ENCODE measurements at places on chromosomes 1 and 21.

DNA sequence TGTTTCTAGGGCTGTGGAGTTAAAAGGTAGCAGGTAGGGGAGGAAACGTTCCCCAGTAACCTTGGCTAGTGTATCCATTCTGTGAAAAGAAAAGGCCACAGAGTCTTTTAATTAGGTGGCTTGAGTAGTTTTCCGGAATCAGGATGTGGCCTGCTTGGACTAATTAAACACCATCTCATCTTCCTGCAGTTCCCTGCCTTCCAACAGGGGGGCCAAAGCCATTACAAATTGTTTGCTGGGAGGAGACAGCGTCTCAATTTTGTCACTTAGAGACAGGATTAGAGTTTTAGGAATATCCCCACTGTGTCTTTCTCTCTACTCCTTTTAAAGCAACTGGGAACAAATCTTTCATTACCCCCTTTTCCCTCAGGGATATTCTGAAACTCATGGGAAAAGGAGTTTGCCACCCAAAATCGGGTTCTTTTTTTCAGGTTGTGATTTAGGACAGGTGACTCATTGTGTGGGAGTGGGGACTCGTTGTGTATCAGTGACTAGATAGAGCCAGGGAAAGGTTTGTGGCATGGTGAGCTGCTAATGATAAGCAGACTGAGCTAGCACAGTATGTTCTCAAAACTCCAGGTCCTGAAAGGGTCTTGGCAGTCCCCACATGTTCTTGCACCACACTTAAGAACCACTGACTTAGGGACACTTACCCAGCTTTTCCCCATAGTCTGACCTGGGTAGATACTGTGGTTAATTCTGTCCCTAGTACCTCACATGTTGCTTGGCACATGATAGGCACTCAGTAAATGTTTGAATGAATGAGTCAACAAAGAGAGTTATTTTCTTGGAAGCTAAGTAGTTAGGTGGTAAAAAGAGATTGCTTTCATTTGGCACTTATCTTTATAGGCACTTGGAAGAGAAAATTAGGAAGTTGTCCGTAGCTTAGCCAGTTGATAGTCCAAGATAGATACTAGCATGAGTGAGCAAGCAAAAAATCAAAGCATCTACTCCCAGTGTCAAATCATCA lies 22.5 kb downstream of the INTS3 start:
- no peak for DNase-seq

GRCh38 chr1:202279806-202280205 lies 61.9 kb downstream of the UBE2T start:
- DNase-seq: no peak

GRCh38 chr21:35145626-35146233 lies 96.6 kb upstream of the RUNX1 start:
- DNase-seq: no peak

DNA sequence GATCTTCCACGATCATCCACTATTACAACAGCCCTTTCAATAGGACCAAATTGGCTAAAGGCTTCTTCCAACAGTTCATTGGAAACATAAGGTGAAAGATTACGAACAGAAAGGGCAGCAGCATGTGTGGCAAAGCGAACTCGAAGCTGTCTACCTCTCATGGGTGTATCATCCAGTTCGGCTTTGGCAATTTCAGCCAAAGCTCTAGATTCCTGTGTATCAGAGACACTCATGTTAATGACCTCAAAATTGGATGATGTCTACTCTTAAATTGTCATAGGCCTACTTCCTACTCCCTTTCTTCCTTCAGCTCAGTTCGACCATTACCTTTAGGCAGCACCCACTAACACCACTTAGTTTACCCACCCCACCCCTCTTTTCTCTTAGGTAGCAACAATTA lies 2.2 kb downstream of the SFPQ start:
- DNase-seq: no peak

- DNase-seq: no peak
Measured at GRCh38 chr1:247456021-247456420, 1.9 kb downstream of the OR2B11 start.

GRCh38 chr1:12457771-12458170 lies 160.2 kb downstream of the DHRS3 start:
- no peak for DNase-seq

DNA sequence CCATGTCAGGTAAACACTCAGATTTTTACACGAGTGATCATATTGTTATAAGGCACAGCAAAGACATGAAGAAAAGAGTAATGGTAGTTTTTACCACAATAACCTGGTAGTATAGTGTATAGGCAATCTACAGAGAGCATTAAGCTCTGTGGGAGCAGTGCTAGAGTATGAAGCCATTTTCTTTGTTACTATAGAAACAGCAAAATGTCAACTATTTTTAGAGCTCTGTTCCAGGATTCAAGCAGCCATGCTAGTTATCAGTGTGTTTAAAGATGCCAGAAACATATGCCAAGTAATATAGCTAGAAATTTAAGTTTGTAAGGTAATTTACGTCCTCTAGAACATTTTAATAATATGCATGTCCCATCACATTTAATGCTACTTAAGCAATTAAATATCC lies 77.6 kb upstream of the RGS18 start:
- DNase-seq: no peak

DNA sequence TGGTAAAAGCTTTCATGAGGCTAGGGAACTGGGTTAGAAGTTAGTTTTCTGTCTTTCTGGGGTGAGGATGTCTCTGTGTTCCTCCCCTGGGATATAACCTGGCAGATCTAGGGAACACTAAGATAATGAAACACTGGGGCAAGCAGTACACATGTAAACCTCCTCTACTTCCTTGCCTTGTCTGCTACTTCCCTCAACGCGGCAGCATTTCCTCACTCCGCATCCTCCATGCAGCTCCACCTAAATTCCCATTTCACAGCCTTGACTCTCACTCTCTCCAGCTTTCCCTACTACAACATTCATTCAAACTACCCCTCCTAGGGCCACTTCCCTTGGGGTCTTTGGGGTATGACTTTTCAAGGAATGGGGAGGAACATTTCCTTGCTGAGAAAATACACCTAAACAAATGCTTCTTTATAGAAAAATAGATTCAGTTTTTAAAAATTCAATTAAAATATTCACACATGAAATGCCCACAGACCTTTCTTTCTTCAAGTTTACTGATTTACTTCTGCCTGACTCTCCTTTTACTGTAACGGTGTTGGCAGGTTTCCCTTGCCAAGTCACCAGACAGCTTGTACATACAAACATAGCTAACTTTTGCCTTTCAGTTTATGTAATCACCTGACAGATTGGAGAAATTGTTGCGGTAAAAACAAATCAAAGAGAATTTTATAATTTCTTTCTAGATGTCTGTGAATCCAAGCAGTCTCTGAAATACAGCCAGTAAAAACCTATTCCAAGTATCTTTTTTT lies 90.1 kb downstream of the TNFSF18 start:
- DNase-seq: no peak

DNA sequence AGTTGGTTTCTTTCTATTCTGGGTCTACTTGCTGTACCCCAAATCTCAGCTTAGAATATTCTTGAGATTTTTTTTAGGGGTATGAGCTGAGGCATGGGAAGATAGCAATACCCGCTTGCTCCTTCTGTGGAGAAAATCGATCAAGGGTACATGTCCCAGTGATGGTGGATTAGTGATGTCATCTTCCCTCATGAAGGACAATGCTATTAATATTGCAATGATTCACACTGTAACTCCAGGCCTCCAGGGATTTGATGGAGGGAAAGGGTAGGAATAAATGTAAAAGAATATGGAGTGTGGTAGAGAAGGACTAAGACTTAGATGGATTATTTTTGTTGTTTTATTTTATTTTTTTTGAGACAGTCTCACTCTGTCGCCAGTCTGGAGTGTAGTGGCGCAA lies 47.4 kb downstream of the XCL1 start:
- DNase-seq: no peak

DNA sequence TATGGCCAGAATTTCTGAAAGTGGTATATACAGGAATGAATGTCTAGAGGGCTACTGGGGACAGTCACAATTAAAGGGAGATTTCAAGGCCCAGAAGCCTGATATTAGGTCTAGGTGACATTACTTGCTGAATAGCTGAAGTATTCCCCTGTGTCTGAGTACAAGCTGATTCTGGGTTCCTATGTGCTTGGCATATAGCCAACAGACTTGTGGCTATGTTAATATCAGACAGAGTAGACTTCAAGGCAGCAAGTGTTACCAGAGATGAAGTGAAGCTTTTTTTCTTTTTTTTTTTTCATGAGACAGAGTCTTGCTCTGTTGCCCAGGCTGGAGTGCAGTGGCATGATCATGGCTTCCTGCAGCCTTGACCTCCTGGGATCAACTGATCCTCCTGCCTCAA lies 8.3 kb downstream of the TTC4 start:
- no peak for DNase-seq

- no peak for DNase-seq
Measured at GRCh38 chr1:49394200-49394599, 617.5 kb upstream of the BEND5 start.

- DNase-seq: no peak
Measured at GRCh38 chr1:75632350-75632949, 21.5 kb upstream of the SLC44A5 start.

DNA sequence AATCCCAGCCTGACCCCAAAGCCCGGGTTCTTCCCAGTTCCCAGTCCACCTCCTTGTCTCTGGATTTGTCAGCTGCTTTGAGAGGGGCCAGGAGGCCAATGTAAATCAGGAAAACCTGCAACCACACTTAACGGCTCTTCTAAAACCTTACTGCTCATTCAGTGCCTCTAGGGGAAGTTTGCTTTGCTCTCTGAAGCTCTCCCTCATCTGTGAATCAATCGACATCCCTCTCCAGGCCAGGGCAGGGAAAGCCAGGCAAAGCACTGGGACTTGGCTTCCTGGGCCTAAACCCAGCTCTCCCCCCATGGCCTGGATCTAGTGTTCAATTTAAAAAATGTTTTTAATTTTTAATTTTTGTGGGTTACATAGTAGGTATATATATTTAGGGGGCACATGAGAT lies 9.3 kb downstream of the NKAIN1 start:
- no peak for DNase-seq

DNA sequence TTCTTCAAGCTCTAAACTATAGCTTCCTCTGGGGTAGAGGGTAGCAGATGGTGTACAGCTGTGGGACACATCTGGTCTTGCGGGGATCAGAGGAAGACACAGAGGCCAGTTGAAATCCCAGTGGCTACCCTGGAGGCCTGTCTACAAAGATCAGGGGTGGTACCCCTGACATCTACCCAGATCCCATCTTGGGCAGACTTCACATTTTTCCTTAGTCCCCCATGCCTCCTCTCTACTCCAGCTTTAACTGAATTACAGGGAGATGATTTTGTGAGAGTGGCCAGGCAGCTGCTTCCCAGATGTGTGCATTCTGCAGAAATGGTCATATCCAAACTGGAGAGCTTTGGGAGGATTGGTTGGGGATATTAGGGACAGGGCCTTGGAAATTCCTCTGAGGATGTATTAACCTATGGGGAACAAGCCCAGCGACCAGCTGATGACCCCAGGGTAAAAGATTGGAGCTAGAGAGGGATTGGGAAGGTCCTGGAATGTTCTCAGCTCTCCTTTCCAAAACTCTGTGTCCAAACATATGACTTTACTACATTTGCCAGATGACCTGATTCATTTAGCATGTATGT lies 9.6 kb upstream of the CD34 start:
- DNase-seq: no peak

GRCh38 chr1:33666616-33667015 lies 194.2 kb downstream of the ZSCAN20 start:
- no peak for DNase-seq

DNA sequence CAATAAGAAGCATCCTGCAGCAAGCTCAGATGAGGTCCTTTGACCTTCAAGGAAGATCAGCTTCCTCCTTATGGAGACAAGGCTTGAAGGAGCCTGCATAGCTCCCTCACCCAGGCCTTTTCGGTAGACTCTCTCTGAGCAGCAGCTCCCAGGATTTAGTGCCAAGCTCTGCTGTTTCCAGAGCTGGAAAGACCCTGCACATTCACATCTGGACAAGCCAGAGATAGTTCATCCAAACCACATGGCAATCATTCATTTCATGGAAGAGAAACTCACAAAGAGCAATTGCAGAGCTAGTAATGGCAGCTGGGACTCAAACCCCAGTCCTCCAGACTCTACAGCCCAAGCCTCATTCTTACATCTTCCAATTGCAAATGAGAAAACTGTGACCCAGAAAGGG lies 76.4 kb upstream of the EDN2 start:
- DNase-seq: no peak

- DNase-seq: no peak
Measured at GRCh38 chr1:108575375-108575774, 15.5 kb downstream of the EEIG2 start.

DNA sequence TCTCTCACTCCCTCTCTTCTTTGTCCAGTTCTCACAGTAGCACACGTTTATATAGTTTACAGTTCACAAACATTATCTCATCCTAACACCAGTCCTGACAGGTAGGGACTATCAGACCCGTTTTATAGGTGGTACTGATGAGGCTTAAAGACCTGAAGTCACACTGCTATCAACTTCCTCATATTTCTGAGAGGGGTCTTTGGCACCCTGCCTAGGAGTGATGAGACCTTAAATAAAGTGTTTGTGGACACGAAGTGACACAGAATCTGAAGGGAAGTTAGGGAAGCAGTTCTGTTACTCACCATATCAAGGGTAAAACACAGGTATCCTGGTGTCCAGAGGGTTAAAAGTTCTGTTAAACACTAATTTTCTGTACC lies 590 bp upstream of the TACSTD2 start:
- no peak for DNase-seq

DNA sequence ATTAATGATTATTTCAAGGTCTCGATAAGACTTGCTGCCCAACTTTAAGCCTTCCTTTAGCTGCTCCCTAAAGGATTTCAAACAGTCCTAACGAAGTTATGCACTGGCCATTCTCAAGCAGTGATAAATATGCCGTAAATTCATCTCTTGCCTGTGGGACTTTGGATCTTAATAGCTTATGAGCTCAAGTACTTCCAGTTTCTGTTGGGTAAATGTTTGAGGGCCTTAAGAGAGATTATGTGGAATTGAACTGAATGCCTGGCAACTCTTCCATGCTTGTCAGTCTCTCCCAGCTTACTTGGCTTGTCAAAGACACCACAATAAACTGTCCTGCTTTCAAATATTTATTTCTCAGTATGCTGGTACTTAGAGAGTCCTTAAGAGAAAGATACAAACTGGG lies 3.5 kb upstream of the OR10J4 start:
- no peak for DNase-seq

GRCh38 chr1:179779645-179780272 lies 36.7 kb downstream of the FAM163A start:
- no peak for DNase-seq

GRCh38 chr1:160137216-160137862 lies 14.1 kb upstream of the ATP1A4 start:
- no peak for DNase-seq

DNA sequence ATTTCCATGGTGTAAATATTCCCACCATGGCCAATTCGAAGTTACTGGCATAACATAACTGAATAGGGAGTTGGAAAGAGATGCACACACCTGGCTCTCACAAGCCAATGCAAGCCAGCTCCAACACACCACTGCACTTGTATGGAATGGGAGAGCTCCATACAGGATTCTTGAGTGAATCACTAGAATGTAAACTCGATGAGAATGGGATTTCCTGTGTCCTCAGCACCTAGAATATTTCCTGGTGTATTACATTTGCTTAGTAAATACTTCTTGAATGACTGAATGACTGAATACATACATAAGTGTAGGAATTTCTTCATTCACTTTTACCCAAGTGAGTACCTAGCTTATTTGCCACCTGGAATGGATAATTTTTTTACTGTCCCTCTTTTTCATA lies 16.2 kb upstream of the PPIE start:
- DNase-seq: no peak

GRCh38 chr21:45056296-45056904 lies 18.0 kb upstream of the ADARB1 start:
- no peak for DNase-seq

- DNase-seq: no peak
Measured at GRCh38 chr1:45876000-45876617, 72.7 kb downstream of the MAST2 start.

GRCh38 chr1:174761901-174762585 lies 237.7 kb upstream of the CACYBP start:
- no peak for DNase-seq
